NCI-H2029 treated with DMSO at 0.1 percent for 48 hours (cell line): ENCODE measurements at places on chromosomes 5 and 9.

DNA sequence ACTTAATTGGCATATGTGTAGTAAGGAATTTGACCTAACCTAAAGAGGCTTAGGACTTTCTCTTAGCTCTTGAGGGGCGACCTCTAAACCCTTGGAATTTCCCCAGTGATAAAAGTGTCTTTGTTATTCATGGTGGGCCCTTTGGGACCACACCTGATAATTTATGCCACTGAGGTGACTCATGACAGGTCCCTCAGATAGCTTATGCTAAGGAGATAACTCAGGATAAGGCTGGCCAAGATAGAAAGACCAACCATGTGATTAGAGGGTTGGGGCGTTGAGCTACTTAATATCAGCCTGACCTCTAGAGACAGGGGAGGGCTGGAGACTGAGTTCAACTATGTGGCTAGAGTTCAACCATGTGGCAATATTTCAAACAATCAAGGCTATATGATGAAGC lies 218.1 kb downstream of the AP3B1 start:
- DNase-seq = no peak

GRCh38 chr9:68955330-68955729 lies 58.6 kb downstream of the PRKACG start:
- DNase-seq = no peak

DNA sequence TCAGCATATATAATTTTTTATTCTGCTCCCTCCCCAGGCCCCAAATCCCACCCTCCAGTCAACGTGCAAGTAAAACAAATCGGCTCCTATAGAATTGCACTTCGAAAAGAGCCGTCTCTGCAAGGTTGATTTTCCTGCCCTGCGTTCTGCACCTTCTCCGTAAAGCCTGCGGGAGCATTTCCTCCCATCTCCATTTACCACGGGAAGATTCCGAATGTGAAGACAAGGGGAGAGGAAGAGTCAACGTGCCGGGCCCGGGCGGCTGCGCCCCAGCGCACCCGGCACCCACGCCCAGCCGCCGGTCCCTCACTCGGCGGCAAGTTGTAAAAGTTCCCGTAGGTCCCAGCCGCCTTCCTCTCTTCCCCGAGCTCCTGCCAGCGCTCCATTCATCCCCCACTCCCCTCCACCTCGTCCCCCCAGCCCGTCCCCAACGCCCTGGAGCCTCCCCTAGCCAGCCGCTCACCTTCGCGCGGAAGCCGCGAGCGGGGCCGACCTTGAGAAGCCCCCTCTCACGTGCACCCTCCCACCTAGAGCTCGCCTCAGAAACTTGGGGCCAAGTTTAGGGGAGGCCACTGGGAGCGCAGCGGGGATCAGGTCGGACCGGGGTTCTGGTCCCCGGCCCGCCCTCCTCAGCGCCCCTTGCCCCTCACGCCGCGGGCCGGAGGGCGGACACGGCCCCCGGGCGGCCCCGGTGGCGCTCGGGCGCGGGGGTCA lies 431 bp downstream of the BNC2 start:
- no peak for DNase-seq

GRCh38 chr9:108019821-108020220 lies 530.3 kb upstream of the KLF4 start:
- DNase-seq = no peak

GRCh38 chr5:109571785-109572184 lies 117.9 kb upstream of the MAN2A1 start:
- no peak for DNase-seq

DNA sequence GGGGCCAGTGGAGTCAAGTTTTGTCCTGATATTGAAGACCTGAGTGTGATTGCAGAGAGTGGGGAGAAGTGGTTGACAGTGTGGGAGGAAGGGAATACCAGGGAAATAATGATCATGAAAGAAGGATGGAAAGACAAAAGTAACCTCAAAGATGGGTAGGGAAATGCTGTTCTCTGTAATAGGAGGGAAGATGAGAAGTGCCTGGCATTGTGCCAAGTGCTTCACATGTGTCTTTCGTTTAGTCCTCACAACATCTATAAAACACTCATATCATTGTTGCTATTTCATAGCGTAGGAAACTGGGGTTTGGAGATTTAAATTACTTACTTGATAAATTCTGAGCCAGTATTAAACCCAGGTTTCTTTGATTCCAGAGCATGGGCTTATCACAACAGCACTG lies 472.3 kb downstream of the LRRC70 start:
- no peak for DNase-seq

DNA sequence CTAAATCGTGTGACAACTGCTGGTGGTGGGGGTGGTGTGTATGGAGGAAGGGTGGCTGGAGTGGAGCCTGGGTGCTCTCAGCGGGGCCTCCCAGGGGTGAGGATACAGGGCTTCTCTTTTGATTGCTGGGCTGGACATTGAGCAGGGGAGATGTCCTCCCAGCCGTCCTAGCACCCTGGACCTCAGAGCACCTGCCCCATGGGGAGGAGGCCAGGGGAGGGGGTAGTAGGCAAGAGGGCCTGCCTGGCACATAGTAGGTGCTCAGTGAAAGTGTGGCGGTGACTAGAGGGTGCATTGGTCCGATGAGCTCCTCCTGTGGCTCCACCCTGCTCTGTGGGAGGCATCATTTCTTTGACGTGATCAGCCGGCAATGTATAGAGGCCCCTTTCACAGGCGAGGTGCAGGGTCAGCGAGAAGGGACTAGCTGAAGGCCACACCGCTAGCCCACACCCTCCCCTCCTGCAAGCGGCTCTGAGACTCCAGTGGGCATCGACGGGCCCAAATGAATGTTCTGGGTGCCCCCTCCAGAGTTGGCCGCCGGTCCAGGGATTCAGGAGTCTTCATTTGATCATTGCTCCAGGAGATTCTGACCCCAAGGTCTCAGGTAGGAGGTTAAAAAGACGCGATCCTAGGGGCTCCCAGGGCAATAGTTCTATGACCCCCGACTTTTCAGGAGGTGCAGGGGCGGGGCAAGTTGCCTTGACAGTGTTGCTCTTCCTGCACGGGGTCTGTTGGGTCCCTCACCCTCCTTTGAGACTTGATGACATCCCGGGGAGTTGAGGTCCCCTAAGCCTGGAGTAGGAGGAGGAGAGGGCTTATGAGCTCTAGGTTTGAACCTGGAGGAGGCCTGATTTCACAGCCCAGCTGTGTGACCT lies 255.5 kb downstream of the PBX3 start:
- no peak for DNase-seq

DNA sequence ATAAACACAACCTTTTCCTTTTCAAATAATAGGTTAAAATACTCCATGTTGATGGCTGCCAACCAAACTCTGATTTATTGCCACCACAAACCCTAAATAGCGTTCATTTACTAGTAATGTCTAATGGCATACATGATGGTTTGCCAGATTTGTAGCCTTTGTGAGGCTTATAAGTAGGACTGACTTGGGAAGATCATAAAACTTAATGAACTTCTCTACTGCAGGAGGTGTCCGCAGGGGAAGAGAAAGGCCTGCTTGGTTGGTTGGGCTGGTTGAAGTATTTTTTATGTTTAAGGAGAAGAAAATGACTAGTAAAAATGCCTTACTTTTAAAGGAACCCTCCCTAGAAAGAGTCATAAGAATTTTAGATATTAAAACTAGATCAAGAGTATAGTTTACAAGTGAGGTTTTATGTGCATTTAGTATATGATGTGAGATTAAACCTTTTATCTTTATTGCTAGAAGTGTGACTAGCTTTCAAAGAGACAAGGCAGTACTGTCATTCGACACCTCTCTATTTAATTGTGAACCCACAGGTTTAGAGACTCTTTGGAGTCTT lies 5.0 kb downstream of the PBX3 start:
- DNase-seq = peak; percentile 61
